ENCODE measurements at places on chromosomes 5 and 9. TPM values are rescaled to one million over a fixed set of nuclear protein-coding genes. Genes with fewer than 3 reads are reported as not detected.

DNA sequence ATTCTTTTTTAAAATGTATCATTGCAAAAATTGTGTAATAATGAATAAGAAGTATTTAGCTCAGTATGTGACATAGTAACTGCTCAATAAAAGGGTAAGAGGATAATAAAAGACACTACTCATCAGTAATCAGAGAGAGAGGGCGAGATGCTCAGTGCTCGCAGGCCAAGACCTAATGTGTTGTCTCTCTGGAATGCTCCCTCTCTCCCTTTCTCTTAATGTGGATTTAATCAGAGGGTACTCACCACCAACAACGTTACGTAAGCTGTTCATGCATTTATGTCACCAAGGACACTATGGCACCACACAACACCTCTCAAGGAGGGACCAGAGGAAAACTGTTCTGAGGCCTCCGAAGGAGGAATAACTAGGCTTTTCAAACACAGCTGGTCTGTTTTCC, 42.5 kb downstream of the WHRN start:
- no peak for DNase-seq

MXD3 gene
- total RNA-seq = 3.6 TPM

DNA sequence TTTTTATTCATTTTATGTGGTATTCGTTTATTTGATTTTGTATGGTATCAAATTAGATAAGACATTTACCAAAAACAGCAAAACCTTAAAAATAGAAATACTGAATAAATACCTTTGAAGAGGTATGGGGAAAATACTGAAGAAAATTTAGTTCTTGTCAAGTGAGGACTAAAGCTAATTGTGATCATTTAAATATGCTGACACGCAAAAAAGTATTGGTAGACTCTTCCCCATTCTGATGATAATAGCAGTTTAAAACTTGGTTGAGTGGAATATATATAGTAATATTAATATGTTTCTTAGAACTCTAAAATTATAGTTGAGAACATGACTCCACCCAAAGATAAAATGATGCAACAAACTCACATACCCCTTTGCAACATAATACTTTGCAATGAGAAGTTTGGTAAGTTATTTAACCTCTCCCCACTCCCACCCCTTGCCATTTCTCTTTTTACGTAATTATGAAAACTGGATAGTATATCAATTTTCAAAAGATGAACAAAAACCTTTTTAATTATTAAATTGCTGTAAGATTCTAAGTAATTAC, 30.1 kb upstream of the SNX24 start:
- no peak for DNase-seq

DNA sequence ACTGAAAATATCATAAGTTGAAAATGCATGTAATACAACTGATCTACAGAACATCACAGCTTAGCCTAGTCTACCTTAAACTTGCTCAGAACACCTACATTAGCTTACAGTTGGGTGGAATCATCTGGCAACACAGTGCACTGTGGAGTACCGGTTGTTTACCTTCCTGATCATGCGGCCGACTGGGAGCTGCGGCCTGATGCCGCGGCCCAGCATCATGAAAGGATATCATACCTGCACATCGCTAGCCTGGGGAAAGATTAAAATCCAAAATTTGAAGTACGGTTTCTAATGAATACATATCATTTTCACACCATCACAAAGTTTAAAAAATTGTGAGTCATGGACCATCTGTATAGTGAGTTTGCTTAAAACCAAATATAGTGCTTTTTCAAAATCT, 1.8 kb downstream of the HACD4 start:
- no peak for DNase-seq

GRCh38 chr9:116671605-116672004, 15.5 kb upstream of the TRIM32 start:
- no peak for DNase-seq

SERF1A gene
- total RNA-seq = 35.2 TPM

DNA sequence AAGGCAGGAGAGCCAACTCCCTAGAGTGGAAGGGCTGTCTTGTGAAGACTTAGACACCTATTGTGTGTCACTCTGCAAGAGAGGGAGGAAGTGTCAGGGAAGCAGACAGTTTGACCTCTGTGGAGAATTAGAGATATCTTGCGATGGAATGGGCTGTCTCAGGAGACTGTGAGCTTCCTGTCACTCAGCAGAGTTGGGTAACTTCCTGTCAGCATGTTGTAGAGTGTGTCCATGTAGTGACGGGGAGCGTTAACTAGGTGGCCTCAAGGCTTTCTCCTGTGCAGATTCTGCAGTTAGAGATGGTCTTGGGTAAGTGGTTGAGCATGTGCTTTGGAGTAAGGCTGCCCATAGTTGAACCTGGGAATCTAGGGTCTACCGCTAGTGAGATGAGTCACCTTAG, 136.5 kb downstream of the KIF4B start:
- DNase-seq = no peak

DNA sequence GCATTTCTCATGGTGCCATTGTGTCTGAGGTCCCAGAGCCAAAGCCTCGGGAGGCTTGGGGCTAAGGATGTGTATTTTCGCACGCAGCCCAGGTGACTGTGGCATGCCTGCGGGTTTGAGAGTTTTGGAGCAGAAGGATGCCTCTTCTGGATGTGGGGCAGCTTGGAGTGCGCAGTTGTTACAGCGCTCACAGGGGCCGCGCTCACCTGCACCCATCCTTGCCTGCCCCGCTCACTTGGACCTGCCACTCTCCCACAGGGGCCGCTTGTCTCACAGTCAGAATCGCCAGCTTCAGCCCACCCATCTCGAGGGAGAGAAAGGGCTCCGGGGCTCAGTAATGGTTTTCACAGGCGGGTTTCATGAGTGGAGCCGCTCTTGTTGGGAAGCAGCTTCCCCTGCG, 132.9 kb downstream of the MVB12B start:
- no peak for DNase-seq

DNA sequence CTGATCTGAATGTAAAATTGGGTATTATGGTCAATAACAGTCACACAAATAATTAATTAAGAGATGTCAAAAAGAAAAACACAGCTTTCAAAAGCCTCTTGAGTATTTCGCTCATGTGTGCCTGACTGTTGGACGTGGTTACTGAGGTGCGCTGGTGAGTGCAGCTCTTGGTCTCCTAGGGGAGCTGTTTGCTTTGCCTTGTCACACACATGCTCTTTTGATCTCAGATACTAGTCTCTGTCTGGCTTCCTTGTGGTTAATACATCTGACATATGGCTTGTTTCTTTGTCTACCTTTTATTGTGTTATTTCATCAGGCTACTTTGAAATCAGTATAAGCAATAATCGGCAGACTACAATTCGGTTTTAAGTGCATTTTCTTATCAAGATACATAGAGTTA, 51.5 kb downstream of the PCSK1 start:
- DNase-seq = no peak

ZFP2 gene
- 8.7 TPM for total RNA-seq

DNA sequence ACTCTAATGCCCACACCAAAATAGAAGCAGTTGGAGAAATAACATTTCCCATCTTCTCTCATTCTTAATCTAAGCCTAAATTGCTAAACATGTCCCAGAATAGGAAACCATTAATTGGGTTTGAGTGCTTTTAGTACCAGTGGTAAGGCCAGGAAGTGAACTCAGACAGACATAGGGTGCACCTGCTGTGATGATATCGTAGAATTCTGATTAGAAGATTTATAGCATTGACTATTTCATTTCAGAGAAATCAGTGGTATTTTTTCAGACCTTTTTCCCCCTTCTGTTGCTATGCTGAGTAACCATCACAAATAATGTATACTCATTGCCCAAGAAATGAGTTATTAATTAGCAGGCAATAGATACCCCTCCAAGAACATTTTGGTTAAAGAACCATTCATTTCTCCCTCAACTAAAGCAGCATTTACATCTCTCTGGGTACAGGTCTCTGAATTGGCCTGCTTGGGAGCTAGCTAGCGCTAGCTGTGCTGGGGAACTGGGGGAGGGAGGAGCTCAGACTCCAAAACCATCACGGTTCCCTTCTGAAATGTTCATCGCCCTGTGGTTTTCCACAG, 7.3 kb downstream of the GLRX start:
- no peak for DNase-seq

DNA sequence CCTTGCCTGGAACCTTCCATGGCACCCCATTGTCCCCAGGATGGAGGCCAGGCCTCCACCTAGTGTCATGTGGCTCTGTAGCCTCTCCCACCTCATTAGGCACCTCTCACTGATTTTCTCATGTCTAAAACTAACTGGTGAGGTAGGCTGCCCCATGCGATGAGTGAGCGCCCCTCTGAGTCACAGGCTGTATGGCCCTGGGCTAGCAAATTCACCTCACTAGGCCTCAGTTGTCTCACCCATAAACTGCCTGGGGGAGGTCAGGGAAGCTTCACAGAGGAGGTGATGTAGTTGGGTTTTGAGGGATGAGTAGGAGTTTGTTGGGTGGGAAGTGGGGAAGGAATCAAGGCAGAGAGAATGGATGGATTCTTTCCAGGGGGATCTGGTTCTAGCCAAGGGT, 8.8 kb downstream of the RXRA start:
- DNase-seq = no peak

DNA sequence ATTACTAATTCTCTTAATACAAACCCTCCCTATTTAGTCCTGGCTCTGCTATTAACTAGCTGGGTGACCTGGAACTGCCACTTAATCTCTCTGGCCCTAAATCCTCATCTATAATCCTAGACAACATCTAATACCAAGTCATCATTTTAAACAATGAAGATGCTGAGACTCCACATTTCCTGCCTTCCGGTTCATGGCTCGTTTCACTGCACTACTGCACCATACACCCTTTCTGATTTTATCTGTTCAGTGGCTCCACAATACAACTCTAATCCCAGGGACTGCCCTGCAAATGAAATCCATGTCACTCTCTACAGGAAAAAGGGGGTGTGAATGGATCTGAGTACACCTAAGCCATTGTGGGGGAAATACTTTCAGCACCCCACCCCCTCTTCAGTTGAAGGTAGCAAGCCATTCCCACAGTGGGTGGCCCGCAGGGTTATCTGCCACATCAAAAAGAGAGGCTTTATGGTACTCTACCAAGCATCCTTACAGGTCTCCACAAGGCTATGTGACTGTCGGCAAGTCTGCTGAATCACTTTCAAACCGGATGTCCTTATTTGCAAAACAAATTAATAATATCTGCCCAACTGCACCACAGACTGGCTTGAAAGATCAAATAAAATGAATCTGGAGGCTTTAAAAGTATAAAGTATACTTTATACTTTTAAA, 89.5 kb downstream of the EPB41L4A start:
- DNase-seq = no peak

CCNH gene
- total RNA-seq = 124 TPM

DNA sequence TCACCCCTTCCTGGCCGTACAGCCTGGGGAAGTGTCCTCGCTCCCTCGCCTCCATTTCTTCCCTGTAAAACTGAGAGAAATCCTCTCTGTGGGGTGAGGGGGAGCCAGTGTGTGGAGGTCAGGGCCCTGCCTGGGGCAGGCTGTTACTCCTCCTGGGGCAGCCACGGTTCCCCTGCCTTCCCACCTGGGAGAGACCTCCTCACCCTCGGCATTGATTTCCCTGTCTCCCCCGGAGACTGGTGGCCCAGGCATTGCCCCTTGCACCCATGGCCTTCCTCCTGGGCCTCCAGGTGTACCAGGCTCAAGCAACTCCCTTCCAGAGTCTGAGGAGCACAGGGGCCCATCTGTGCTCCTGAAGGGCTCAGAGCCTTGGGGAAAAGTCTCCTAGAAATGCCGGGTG, 75.6 kb upstream of the RNU6ATAC start:
- no peak for DNase-seq

- peak; percentile 5 for DNase-seq
These were observed 182.9 kb upstream of the RFX3 start for GRCh38 chr9:3708751-3709150.

- DNase-seq = no peak
These were observed 225.3 kb downstream of the AGTPBP1 start for GRCh38 chr9:85516455-85516854.

- DNase-seq = no peak
These were observed 2.9 kb upstream of the CSF2 start for GRCh38 chr5:132070460-132071337.

GRCh38 chr9:87711857-87712800, 13.8 kb upstream of the CTSL start:
- peak; percentile 73 for DNase-seq

DNA sequence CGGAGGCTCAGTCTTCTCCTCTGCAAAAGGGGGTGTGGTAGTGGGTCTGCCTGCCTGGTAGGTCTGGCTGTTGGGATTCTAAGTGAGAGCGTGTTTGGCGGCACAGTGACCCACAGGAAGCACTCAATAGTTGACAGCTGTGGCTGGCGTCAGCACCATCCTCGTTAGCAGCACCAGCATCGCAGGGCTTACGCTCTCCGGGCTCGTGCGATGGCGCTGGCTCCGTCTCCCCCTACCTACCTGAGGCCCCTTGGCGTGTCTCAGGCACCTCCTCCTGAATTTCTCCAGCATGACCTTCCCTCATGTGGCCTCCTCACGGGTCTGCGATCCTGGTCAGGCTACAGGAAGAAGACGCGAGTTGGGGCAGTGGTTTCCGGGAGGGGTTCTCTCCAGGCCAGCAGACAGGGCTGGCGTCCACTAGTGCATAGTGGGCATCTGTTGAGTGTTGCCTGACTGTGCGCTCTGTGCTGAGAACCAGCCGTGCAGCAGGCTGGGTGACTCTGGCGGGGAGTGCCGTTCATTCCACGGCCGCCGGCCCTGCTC, 66.9 kb downstream of the HMCN2 start:
- DNase-seq = no peak

DNA sequence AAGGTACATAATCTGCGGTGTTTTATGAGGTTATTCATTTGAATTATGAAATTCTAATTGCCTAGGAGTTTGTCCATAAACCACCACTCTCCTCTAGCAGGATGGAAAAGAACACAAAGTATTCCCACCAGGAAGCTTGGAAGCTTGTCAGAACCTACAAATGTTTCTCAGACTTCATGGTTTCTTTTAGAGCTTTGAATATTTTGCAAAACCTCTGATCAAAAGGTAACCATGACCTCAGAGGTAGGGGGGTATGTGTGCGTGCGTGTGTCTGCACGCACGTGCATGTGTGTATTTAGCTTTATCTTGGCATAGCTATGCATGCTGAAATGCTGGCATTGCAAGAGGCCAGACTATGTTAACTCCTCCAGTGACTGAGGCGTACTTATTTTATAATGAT, 847.0 kb downstream of the TLE1 start:
- DNase-seq = peak; percentile 13

- no peak for DNase-seq
These were observed 437.8 kb downstream of the ARHGEF28 start for GRCh38 chr5:74063821-74064220.

DNA sequence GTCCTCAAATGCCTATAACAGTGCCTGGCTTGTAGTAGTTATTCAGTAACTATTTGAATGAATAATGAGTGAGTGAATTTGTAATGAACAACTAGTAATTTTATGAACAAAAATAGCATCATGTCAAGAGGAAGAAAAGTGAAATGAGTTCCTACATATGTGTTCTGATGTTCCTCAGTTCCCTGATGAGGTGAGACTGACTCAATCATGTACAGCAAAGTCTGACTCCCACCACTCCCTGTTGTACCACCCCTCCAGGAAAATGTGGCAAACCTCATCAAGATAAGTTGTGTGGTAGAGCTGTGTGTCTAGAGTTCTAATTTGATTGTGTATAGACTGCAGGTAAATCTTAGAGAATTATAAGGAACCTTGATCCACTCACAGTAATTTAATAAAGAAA, 201.6 kb downstream of the GOLPH3 start:
- no peak for DNase-seq

GRCh38 chr5:139246394-139246793, 47.1 kb upstream of the MATR3 start:
- no peak for DNase-seq

GRCh38 chr9:19028835-19029451, 4.1 kb downstream of the SAXO1 start:
- DNase-seq = peak; percentile 80

OR1Q1 gene
- 9.6 TPM for total RNA-seq
